ENCODE measurements at places on chromosomes 12 and 14.
A peak's percentile ranks its signal among the peaks of the same experiment; 100 is the strongest.

DNA sequence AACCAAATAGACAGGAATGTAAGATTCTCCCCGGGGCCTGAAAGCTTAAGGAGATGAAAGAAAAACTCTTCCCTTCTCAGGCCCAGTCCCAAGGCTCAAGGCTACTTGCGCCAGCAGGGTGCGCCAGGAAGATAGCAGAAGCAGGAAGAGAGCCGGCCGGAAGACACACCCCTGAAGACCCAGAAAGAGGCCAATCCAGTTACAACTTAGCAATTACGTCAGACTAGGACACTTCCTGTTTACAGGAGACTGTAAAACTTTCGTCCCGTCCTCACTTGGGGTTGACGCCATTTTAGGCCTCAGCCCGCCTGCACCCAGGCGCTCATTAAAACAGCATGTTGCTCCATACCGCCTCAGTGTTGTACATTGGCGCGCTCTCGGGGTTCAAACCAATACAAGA lies 9.4 kb downstream of the COX16 start:
- no peak for DNase-seq

DNA sequence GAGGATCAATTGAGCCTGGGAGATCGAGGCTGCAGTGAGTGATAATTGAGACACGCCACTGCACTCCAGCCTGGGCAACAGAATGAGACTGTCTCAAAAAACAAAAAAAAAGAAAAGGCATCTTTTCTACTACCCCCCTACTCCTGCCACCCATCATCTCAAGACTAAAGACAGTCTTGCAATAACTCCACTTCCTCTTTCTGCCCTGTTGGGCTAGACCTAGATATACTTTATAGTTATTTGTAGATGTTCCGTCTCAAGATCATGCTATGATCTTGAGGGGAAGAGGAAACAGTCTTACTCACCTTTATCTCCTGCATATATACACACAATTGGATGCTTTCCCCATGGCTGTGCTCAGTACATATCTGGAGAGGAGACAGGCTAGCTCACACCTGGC lies 12.1 kb upstream of the ESPL1 start:
- no peak for DNase-seq

GRCh38 chr14:61281186-61281947 lies at the start of gene TMEM30B:
Gene TMEM30B (minus strand): TSS chr14:61281338. CDS start chr14:61281147, 191 bp downstream.
- DNase-seq = peak; percentile 56

DNA sequence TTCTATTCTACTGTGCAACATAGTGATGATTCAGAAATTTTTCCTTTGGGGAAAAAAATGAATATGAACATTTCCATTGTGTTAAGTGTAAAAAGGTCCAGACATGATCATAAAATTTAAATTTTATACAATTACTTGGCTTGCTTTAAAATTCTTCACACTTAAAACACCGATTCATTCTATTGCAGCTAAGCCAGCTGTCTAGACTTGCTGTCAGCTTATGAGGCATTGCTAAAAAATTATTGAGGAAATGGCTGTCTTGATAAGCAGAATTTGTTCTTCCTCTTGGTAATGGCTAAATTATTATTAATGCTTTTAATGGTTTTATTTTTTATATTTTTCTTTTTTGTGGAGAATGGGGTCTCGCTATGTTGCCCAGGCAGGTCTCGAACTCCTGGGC lies 1.8 kb downstream of the LYSET start:
- no peak for DNase-seq

DNA sequence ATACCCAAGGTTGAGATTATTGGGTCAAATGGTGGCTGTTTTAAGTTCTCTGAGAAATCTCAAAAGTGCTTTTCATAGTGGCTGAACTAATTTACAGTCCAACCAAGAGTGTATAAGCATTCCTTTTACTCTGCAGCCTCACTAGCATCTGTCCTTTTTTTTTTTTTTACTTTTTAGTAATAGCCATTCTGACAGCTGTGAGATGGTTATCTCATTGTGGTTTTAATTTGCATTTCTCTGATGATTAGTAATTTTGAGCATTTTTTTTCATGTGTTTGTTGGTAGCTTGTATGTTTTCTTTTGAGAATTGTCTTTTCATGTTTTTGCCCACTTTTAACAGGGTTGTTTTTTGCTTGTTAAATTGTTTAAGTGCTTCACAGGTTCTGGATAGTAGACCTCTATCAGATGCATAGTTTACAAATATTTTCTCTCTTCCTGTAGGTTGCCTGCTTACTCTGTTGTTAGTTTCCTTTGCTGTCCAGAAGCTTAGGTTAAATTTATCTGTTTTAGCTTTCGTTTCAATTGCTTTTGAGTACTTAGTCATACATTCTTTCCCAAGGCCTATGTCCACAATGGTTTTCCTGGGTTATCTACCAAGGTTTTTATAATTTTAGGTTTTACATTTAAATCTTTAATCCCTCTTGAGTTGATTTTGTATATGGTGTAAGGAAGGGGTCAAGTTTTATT lies 881.3 kb upstream of the SEL1L start:
- DNase-seq = no peak

DNA sequence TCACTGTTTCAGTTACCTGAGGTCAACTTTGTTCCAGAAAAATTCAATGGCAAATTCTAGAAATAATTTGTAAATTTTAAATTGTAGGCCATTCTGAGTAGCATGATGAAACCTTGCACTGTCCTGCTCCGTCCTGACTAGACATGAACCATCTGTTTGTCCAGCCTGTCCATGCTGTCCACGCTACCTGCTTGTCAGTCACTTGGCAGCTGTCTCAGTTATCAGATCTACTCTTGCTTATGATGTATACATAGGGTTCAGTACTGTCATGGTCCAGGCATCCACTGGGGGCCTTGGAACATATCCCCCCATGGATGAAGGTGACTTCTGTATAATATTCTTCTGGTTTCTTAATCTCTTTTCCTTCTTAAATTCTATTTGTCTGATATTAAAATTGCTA lies 14.1 kb upstream of the EVL start:
- no peak for DNase-seq

DNA sequence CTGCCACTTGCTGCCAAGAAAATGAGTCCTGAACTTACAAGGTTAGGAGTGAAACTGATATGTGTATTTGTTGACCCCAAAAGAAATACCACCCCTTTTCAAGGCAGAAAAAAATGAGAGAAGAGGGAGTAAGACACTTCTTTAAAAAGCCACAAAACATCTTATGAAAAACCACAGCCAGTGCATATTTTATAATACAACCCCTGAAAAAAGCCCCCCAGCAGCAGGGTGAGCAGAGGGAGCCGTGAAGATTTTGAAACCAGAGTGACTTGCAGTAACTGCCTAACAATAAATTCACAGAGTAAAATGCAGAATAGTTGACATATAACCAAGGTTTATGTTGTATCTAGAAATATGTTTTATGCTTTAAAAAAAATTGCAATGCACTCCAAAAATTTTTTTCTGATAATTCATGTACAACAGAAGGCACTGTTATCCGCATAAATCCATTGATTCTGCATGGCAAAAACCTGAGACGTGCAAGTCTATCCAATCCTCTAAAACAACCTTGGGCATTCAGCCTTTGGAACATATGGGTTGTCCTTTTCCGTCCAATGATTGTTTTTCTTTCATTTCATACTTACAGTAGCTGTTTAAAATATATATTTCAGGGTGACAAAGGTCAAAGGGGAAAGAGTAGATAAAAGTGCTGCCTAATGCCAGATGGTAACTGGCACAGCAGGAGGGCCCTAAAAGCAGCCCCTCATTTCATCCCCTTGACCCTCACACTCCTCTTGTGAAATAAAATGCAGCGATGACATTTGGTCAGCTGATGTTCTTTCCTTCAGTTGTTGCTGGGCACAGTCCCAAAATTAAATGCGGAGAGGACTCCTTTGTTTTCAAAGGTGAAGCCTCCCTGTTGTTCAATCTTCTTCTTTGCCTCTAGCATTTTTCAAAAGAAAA lies 65.3 kb downstream of the IPO8 start:
- DNase-seq = no peak

DNA sequence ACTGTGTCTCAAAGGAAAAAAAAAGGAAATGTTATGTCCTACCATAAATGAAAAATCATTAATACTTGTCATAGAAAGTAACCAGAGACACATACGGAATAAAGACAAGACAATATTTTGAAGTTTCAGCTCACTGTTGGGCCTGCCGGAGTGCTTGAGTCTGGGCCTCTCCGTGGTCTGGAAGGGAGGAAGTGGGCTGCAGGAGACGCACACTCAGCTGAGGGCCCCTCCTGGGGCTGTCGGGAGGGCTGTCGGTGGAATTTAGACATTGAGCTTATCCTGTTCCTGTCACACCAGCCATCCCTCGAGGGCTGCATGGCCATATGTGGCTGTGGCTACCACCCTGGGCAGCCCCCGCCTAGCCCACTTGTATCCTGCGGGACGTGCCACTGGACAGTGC lies 80.6 kb downstream of the DDX51 start:
- no peak for DNase-seq

DNA sequence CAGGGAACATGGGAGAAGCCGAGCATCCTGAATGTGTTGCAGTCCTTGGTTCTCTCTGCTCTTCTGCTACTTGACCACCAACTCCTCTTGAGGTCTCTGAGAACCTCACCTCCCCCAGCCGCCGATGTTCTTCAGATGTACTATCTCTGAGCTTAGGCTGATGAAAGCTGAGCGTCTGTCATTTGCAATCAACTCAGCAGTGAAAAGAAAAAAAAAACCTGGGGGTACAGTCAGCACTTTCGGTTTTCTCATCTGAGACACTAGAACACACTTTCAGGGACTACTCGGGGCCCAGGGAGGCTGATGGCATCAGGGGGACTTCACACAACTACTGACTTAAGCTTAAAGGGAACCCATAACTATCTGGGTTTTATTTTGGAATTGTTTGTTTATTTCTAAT lies 9.6 kb upstream of the FLVCR2 start:
- DNase-seq = no peak

DNA sequence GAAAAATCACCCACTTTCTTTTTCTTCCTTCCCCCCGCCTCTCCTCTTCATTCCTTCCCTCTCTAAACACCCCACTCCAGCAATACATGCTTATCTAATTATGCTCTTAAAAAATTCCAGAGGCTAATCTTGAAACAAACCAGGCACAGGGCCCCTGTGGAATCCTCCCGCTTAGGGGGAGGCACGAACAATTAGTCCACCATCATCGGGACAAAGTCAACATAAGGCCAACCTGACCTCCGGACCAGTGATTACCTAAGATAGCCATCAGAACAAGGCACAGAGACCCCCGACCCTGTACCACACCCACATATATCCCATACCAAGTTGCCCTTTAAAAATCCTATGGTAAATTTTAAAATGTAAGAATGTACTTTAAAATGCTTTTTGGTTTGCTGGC lies 47.1 kb downstream of the KIF21A start:
- DNase-seq = no peak

DNA sequence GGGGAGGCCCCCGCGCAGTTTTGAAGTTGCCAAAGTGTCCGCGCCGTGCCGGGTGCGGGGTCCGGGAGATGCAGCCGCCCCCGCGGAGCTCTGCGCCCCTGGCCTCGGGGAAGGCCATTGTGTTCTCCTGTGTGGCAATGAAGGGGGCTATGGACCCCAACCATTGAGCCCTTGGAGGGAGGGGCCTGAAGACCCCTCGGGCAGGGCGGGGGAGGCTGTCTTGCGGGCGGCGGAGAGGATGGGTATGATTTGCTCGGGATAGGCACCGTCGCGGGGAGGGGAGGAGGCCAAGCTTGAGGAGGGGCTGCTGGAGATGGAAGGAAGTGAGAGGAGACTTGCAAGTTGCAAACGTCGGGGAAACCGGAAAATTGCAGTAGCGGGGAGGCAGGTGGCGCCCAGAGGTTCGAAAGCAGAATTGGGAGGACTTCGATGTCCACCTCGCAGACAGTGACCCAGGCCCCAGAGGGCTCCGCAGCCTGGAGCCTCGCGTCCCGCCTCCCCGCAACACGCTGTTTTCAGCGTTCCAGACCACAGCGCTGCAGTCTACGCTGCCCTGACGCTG lies 25.4 kb downstream of the BCL11B start:
- peak; percentile 65 for DNase-seq

- DNase-seq = no peak
These were observed 35.5 kb downstream of the SLC5A8 start for GRCh38 chr12:101174541-101174940.

- no peak for DNase-seq
These were observed 17.3 kb downstream of the TMEM132D start for GRCh38 chr12:129886541-129886940.

GRCh38 chr12:8590842-8591545 lies 21.7 kb downstream of the AICDA start:
- DNase-seq = peak; percentile 10

- DNase-seq = peak; percentile 37
These were observed 98.1 kb upstream of the GRIP1 start for GRCh38 chr12:66776974-66777373.

DNA sequence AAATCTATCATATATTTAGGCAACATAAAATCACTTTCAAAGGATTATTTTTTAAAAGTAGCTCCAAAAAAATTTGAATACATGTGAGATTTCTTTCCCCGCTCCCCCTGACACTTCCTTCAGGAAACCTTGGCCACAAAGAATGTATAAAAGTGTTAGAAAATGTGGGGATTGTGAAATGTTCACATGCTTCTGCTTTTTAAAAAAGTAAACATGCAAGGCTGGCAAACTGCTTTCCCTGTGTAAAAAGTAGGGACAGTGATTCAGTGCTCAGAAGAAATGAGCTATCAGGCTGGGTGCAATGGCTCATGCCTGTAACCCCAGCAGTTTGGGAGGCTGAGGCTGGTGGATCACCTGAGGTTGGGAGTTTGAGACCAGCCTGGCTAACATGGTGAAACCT lies 26.6 kb downstream of the MBIP start:
- no peak for DNase-seq

- DNase-seq = no peak
These were observed 141.9 kb downstream of the BICD1 start for GRCh38 chr12:32248441-32249140.

- peak; percentile 28 for DNase-seq
These were observed 2.6 kb downstream of the SIX4 start for GRCh38 chr14:60721326-60722106.

GRCh38 chr12:67388331-67389138 lies 119.4 kb downstream of the CAND1 start:
- DNase-seq = no peak

GRCh38 chr12:24861766-24862540 lies 86.9 kb downstream of the BCAT1 start:
- no peak for DNase-seq

DNA sequence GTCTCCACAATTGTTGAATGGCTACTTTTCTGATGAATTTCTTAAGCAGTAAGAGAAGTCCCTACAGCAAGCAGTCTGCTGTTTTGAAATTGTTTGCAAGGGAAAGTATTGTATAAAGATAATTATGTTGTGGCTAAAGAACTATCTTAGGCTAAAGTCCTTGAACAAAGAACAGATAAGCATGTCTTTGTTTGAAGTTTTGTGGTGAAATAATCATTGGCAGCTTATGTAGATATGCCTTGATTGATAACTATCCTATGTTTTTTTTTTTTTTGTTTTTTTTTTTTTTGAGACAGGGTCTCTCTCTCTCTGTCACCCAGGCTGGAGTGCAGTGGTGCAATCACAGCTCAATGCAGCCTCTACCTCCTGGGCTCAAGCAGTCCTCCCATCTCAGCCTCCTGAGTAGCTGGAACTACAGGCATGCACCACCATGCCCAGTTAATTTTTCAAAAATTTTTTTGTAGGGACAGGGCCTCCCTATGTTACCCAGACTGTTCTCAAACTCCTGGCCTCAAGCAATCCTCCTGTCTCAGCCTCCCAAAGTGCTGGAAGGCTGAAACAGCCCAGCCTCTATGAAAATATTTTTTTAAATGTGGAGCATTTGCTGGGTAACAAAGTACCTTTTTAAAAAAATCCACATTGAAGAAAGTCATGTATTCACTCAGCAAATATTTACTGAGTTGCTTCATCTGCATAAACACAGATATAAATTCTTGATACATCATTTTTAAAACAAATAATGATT lies 80.8 kb downstream of the LLPH start:
- no peak for DNase-seq

GRCh38 chr14:100149851-100150611 lies 9.4 kb downstream of the DEGS2 start:
- no peak for DNase-seq

- peak; percentile 26 for DNase-seq
These were observed at the start of gene TBX3 for GRCh38 chr12:114684098-114684869. Gene TBX3 (minus strand): TSS chr12:114684175. CDS start chr12:114683200, 975 bp downstream.
